ENCODE measurements at places on chromosomes 3 and 15. TPM values are rescaled to one million over a fixed set of nuclear protein-coding genes. Genes with fewer than 3 reads are reported as not detected.

GRCh38 chr3:52570076-52570475 lies 33.7 kb downstream of the UQCC5 start:
- no peak for DNase-seq

DNA sequence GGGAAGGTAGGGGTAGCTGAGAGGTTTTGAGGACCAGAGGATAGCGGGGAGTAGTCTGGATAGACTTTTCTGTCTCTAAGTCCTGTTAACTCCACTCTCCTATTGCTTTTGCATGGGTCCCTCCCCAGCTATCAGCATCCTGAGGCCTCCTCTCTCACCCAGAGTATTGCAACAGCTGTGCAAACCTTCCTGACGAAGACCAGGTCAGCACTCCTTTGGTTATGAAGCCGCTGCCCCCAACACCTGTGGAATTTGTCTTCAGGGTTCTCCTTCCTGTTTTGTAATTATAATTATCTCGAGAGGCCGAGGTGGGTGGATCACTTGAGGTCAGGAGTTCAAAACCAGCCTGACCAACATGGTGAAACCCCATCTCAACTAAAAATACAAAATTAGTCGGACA lies 24.8 kb downstream of the TYRO3 start:
- DNase-seq = no peak

DNA sequence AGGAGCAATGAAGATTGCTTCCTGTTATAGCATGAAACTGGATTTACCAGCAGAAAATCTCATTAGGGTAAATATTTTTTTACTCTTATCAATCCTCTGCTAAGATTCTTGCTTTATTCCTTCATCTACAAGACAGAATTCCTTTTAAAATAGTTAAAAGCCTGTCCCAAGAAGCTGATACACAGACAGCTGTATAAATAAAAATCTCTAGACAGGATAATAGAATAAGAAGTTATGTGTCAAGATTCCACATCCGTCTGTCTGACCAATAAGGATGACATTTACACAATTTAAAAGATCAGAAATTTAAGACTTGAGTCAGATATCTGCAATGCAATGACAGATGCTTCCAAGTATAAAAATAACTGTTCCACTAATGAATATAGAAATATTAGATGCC lies 57.6 kb downstream of the SSR3 start:
- no peak for DNase-seq

DNA sequence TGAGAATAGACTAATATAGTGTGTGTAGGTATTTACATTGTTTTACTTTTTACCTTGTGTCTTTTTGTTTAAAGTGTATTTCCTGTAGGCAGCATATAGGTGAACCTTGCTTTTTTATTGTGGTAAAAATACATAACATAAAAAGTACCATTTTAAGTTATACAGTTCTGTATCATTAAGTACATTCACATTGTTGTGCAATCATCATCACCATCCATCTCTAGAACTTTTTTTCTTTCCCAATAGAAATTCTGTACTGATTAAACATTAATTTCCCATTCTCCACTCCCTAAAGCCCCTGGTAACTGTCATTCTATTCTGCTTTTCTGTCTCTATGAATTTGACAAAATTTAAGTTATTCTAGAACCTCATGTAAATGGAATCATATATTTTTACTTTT lies 48.2 kb upstream of the EIF5A2 start:
- no peak for DNase-seq

DNA sequence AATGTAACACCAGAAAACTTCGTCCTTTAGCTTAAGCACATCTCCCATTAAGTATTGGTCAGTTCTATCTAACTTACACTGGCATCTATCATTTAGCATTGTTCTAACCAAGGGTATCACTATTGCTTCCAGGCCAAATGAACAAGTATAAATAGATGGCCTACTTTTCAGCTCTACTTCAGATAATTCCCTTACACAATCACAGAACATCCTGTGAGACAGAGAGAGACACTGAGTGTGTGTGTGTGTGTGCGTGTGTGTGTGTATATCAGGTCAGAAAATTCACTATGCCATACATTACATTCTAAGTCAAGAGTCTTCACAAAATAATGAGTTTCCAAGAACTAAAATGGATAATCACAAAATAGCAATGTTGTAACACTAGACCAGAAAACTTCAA lies 39.1 kb downstream of the SCAPER start:
- no peak for DNase-seq

DNA sequence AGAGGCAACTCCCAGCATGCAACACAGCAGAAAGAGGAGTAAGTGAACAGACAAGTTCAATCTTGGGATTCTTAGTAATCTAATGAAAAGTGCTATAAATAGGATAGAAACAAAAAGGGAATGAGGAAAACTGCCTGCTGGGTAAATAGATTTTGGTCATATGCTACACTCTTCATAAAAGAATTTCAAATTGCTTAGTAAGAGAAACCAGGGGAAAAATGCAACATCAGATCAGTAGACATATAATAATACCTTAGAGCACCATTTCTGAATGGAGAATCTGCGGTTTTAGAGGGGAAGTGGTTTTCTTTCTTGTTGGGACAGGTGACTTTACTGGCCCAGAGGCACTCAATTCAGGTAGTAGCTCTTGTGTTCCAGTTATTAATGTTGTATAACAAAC lies 13.4 kb upstream of the TBC1D5 start:
- DNase-seq = no peak

DNA sequence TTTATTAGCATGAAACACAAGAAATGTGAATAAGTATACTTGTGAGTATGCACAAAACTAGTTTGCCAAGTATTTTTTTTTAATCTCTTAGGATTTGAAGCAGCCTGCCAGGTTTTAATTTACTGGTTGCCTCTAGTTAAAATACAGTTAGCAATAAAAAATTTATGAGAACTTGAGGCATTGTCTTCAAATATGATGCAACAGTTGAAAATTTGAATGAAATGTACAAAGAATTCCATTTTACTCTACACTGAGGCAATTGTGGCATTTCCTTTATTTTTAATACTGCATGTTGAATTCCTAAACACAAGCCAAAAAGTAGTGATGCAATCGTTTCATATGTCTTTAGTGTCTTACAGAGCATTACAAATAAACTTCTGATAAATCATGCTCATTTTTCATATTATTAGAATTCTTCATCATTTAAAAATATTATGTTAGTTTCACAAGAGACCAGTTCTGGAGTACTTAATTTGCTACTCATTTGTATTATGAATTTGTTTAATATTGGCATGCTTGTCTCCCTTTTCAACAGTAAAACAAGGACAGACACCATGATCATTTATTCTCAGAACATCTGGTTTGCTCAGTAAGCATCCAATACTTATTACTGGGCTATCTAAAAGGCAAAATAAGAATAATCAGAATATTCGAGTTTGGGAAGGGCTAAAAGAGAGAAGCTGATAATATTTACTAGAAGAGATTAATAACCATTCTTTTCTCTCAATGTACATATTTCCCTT lies 124.8 kb upstream of the PTX3 start:
- no peak for DNase-seq

DNA sequence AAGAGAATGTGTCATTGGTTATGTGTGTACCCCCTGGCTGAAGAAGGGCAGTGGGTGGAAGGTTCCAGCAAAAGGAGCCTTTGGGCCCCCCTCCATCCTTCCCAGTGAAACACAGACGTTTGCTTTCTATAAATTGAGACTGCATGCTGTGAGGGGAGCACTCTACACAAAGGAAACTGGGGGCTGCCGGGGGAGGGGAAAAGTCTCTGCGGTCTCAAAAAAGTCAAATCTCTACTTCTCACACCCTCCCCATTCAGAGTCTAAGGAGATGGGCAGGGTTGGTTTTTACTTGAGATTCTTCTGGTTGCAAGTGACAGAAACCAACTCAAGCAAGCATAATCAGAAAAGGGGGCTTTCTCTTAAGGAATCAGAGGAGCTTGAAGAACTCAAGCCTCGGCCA lies 50.1 kb upstream of the TLE3 start:
- no peak for DNase-seq

DNA sequence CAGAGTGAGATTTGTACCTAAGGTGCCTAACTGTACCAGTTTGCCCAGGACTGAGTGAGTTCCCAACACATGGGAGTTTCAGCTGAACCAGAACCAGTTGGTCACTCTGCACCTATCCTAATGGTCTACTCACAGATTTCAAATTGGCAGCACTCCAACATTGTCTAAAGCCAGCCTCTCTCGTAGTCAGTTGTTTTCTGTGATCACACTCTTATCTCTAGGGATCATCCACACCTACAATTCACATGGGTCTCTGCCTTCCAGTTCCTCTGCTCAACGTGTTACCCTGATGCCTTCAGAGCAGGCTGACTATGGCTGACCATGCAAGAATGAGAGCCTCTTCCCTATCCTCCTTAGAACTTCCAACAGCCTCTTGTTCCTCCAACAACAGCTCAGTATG lies 624.8 kb downstream of the NTRK3 start:
- DNase-seq = no peak

- DNase-seq = no peak
Observed at GRCh38 chr3:100106094-100106493, 8.2 kb downstream of the FILIP1L start.

DNA sequence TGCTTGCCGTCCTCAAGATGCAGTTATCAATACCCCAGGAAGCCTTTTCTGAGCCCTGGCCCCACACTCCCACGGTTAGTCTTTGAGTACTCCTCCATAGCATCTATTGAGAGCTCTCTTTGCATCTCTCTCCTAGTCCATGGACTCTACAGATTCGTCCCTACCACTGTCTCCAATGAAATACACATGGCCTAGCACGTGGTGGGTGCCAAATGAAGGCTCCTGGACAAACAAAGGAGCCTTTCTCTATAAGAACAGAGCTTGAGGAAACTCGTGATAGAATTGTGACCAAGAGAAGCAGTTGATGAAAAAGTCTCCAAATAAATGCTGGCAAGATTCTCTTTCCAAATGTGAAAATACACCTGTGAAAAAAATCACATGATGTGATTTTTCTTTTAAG lies 166.1 kb downstream of the GABRG3 start:
- no peak for DNase-seq

DNA sequence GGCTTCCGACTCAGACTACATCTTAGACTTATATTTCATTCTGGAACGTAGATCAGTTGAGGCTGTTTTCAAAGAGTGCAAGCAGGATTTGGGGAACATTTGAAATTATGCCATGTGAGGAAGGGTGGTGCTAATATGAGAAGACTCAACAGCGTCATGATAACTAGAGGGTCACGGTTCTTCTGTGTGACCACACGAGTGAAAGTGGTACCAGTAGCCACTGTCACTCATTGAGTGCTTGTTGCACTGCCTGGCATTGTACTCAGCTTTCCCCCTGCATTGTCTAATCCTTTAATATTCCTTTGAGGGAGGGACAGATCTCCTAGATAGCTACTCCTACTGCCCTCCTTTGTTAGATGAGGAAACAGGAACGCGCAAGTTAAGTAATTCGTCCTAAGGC lies 81.3 kb upstream of the PLXNA1 start:
- no peak for DNase-seq

- no peak for DNase-seq
Observed at GRCh38 chr15:42735382-42736165, 1.4 kb downstream of the CDAN1 start.

DNA sequence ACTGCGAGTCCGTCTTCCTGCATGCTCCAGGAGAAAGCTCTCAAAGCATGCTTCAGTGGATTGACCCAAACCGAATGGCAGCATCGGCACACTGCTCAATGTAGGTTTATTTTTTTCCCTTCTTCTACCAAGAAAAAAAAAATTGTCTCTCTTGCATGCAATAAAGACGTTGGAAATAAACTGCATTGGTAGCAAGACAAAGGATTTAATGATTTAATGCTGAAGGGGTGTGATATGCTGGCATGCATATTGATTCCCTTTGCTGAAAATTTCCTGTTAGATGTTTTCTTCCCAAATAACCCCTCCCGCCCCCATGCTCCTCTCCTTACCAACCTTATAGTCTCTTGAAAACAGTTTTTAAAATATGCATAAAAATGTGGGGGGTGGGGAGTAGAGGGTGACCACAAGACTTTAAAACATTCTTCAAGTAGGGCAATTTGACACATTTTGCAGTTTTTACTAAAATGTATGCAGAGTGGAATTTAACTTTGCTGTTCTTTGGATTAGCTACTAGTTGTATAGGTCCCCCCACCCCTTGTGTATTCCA lies 799 bp downstream of the RARB start:
- DNase-seq = no peak

- no peak for DNase-seq
Observed at GRCh38 chr15:78063217-78063616, 14.3 kb downstream of the TBC1D2B start.

- DNase-seq = no peak
Observed at GRCh38 chr3:169348276-169348675, 315.2 kb downstream of the MECOM start.

DNA sequence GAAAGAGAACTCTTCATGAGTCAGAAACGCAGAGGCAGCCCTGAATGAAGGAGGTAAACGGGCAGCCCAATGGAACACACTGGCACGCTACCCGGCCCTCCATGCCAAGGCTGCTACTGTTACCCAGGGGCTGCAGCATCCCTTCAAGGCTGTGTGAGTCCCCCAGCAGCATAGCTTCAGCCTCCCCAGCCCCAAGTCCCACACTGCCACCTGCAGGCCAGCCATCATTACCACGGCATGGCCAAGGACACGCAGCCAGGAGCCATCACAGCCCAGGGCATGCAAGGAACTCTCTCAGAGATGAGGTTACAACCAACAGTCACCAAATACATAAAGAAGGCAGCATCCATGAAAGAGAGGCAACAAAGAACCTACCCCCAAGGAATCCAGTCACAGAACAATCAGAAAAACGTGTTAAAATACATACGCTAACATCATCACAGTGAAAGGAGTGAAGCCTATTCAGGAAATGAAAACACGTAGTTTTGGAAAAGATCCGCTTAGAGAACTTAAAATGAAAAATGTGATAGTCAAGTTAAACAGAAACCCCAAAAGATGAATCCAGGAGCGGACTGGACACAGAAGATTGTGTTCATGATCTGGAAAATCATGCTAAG lies 22.4 kb downstream of the PLA2G4F start:
- DNase-seq = peak; percentile 89

DNA sequence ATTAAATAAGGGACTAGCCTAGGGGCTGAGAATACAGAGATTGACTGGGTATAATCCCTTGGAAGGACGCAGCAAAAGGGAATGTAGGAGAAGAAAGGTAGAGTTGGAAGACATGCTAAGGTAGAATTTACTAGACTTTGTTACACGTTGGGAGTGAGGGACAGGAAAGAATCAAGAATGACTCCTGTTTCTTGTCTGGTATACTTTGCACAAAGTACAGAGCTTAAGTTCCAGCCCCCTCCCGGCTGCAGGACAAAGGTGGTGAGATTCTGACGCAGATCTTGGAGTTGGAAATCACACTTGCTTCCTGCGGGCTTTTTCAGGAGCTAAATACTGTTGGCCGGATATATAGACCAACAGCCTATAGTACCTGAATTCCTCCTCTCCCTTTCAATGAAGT lies 895 bp downstream of the HYKK start:
- DNase-seq = no peak

- DNase-seq = no peak
Observed at GRCh38 chr15:37793851-37794250, 140.6 kb upstream of the TMCO5A start.

GPR156 gene
- total RNA-seq = 1.4 TPM

SATB1 gene
- 23.4 TPM for total RNA-seq

CCDC39 gene
- 0.79 TPM for total RNA-seq

GPR149 gene
- total RNA-seq = not detected

TRANK1 gene
- total RNA-seq = 5.9 TPM

CKMT1B gene
- 36.7 TPM for total RNA-seq

CAPN3 gene
- 0.31 TPM for total RNA-seq

OIP5 gene
- total RNA-seq = 30.9 TPM

LNP1 gene
- total RNA-seq = 4.1 TPM

Data from H9 (cell line).